ENCODE measurements at places on chromosomes 1 and 21. TPM values are rescaled to one million over a fixed set of nuclear protein-coding genes. Genes with fewer than 3 reads are reported as not detected.

The STIL gene
- total RNA-seq: 27.0 TPM

The RNU1-3 gene
- 3,042 TPM for total RNA-seq

The CYP4Z1 gene
- total RNA-seq: not detected

The BTBD8 gene
- total RNA-seq: 2.4 TPM

The RPS6KC1 gene
- total RNA-seq: 19.2 TPM

The CELA3B gene
- not detected for total RNA-seq

The TRIM67 gene
- 1.6 TPM for total RNA-seq

The L1TD1 gene
- 10.1 TPM for total RNA-seq

The SLC1A7 gene
- not detected for total RNA-seq

The GJC2 gene
- total RNA-seq: 0.65 TPM

The AKNAD1 gene
- 1.4 TPM for total RNA-seq

DNA sequence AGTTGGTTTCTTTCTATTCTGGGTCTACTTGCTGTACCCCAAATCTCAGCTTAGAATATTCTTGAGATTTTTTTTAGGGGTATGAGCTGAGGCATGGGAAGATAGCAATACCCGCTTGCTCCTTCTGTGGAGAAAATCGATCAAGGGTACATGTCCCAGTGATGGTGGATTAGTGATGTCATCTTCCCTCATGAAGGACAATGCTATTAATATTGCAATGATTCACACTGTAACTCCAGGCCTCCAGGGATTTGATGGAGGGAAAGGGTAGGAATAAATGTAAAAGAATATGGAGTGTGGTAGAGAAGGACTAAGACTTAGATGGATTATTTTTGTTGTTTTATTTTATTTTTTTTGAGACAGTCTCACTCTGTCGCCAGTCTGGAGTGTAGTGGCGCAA lies 47.4 kb downstream of the XCL1 start:
- H3K27me3 ChIP-seq: no peaks in the 10 kb centered on the region
- H3K27ac ChIP-seq: no peak overlapping the region
- no peak for DNase-seq

GRCh38 chr1:59703918-59704378 lies 110.8 kb upstream of the HOOK1 start:
- no peak overlapping the region for H3K27ac ChIP-seq
- no peaks in the 10 kb centered on the region for H3K36me3 ChIP-seq
- peaks cover 35% of the 10 kb centered on the region for H3K4me1 ChIP-seq
- no peak for DNase-seq
- no peaks in the 10 kb centered on the region for H3K27me3 ChIP-seq

DNA sequence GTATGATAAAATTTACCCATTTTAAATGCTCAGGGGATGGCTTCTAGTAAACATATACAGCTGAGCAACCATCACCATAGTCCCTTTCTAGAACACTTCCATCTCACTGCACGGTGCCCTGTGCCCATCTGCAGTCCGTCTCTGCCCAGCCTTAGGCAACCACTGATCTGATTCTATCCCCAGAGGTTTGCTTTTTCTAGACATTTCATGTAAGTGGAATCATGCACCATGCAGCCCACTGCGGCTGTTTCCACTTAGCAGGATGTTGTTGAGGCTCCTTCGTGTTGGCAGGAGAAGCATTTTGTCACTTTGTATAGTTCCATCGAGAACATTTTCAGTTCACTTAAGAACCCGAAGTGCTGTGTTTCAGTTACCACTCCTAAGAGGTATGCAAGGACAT lies 27.8 kb upstream of the VAMP3 start:
- H3K27ac ChIP-seq: no peak overlapping the region
- H3K4me1 ChIP-seq: no peaks in the 10 kb centered on the region
- no peaks in the 10 kb centered on the region for H3K27me3 ChIP-seq
- H3K36me3 ChIP-seq: peaks cover 9% of the 10 kb centered on the region
- no peak overlapping the region for H3K4me3 ChIP-seq

GRCh38 chr1:19179597-19180264 lies 30.3 kb downstream of the UBR4 start:
- no peaks in the 10 kb centered on the region for H3K27me3 ChIP-seq
- peaks cover 15% of the 10 kb centered on the region for H3K36me3 ChIP-seq
- no peaks in the 10 kb centered on the region for H3K4me1 ChIP-seq
- no peak for DNase-seq
- H3K4me3 ChIP-seq: no peak overlapping the region

- H3K27me3 ChIP-seq: no peaks in the 10 kb centered on the region
- no peak overlapping the region for H3K27ac ChIP-seq
- H3K36me3 ChIP-seq: no peaks in the 10 kb centered on the region
- H3K4me1 ChIP-seq: peaks cover 6% of the 10 kb centered on the region
- no peak overlapping the region for H3K4me3 ChIP-seq
- DNase-seq: no peak
Measured at GRCh38 chr21:37684547-37684946, 231.7 kb downstream of the KCNJ6 start.

DNA sequence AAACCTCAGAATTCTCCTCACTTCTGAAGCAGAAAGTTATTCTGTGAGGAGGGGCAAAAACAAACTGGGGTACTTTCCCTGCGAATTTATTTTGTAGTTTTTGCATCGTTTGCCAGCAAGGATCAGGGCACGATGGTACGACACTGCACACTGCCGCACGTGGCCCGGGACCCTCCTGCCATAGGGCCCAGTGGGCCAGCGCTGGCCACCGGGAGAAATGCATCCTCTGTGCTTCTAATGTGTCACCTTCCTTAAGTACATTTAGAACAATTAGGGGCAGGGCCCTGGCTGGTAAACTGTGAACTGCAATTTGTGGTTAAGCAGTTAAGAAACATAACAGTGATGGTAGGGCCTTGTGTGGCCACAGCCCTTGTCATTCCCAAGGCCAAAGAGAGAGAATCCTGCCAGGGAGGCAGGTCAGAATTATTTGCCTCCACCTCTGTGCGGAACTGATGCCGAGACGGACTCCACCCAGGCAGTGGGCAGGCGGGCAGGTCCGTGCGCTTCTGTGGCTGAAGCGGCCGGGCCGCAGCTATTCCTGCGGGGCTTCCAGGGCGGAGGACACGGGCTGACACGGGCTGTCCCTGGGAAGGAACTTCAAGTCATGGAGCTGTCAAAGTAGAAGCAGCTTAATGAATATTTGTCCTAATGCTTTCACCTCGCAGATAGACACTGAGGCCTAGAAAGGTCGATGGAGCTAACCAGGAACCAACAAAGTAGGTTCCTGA lies 12.5 kb downstream of the GPR137B start:
- H3K4me3 ChIP-seq: no peak overlapping the region
- H3K4me1 ChIP-seq: peaks cover 47% of the 10 kb centered on the region
- H3K36me3 ChIP-seq: no peaks in the 10 kb centered on the region

DNA sequence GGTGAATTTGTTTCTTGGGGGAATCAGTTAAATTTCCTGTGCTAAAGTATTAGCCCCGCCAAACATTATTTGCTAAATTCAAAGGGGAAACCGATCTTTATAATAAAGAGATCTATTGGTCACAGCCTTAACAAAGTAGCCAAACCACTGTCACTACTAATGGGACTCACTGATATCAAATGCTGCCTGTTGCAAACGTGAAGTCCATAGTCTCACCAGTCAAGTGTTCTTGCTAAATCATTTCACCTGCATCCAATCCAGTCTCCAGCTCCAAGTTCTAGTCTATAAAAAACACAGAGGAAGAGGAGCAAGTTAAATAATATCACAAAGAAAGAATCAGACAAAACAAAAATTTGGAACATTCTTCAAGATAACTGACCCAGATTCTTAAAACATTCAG lies 30.1 kb downstream of the SH3BGR start:
- H3K27ac ChIP-seq: no peak overlapping the region
- H3K27me3 ChIP-seq: no peaks in the 10 kb centered on the region
- no peak for DNase-seq
- no peaks in the 10 kb centered on the region for H3K4me1 ChIP-seq

GRCh38 chr1:39268112-39268581 lies 63.7 kb downstream of the MACF1 start:
- H3K27me3 ChIP-seq: no peaks in the 10 kb centered on the region
- DNase-seq: no peak
- peak overlapping the region; percentile 82 for H3K27ac ChIP-seq
- peak overlapping the region; percentile 64 for H3K4me3 ChIP-seq
- no peaks in the 10 kb centered on the region for H3K36me3 ChIP-seq

DNA sequence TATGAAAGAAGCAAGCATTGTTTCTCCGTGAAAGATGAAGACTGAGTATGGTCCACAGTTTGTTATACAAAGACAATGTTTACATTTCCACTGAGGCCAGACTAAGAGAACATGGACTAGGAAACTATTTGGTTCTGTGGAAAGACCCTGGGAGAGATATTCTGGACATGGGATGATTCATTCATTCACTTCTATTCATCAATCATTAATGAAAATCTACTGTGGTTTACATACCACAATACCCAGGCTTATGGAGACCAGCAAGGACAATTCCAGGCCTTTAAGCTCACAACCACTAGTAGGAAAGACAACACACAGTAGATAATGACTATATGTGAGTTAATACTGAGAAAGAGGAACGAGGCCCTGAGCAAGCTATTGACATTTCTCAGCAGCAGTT lies 125.4 kb downstream of the TBX15 start:
- no peak overlapping the region for H3K4me3 ChIP-seq
- H3K27me3 ChIP-seq: no peaks in the 10 kb centered on the region
- H3K36me3 ChIP-seq: no peaks in the 10 kb centered on the region
- DNase-seq: no peak

GRCh38 chr1:230170622-230171021 lies 103.6 kb downstream of the GALNT2 start:
- no peak overlapping the region for H3K4me3 ChIP-seq
- H3K4me1 ChIP-seq: peaks cover 35% of the 10 kb centered on the region
- no peaks in the 10 kb centered on the region for H3K36me3 ChIP-seq
- no peak overlapping the region for H3K27ac ChIP-seq

- peaks cover 2% of the 10 kb centered on the region for H3K27me3 ChIP-seq
- H3K36me3 ChIP-seq: no peaks in the 10 kb centered on the region
- peaks cover 5% of the 10 kb centered on the region for H3K4me1 ChIP-seq
- no peak for DNase-seq
- no peak overlapping the region for H3K27ac ChIP-seq
Measured at GRCh38 chr1:115219927-115220326, 118.1 kb downstream of the NGF start.

GRCh38 chr1:44661781-44662682 lies 12.2 kb downstream of the TMEM53 start:
- no peaks in the 10 kb centered on the region for H3K27me3 ChIP-seq
- H3K4me1 ChIP-seq: no peaks in the 10 kb centered on the region
- no peaks in the 10 kb centered on the region for H3K36me3 ChIP-seq
- DNase-seq: no peak

DNA sequence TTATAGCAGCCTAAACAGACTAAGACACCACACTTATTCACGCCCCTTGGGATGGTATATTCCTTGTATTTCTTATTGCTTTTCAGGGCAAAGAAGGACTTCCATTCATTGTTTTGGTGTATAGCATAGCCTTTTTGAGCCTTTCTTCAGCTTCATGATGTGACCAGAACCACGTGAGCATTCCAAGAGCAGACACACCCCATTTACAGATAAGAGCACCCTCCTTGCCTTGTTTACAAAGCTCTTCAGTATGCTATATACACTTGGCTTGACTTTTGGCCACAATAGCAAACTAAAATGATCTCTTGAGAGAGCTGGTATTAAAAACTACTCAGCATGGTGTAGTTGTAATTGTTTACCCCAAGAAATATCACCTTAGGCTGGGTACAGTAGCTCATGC lies 78.7 kb downstream of the PIK3R3 start:
- no peak overlapping the region for H3K4me3 ChIP-seq
- H3K36me3 ChIP-seq: peaks cover 31% of the 10 kb centered on the region
- H3K27ac ChIP-seq: no peak overlapping the region

DNA sequence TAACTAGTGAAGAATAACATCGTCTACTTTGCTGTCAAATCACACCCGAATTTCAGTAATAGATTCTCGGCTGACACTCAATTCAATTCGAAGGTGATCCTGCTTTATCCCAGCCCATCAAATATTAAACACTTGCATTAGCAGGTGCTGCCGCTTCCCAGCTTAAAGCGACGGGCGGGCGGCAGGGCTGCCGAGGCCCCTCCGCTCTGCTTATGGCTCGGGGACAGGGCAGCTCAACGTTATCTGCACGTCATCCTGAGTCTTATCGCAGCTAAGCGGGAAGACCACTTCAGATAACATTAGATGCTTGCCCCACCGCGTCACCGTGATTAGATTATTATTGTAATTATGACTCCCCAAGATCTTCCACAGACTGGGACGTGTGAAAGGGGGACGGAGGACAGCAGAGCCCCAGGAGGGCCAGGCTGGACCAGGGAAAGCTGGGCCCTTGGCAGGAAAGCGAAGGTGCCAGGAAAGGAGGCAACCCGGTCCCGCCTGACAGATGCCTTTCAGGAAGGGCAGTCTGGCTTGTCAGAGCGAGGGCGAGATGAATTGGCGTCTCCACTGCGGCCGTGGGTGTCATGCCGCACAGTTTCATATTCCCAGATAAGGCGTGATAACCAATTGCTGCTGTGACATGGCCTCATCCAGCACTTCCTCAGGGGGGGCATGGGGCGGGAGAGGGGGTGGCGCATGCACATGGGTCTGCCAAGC lies 37.0 kb downstream of the DMAP1 start:
- H3K4me1 ChIP-seq: peaks cover 21% of the 10 kb centered on the region
- DNase-seq: no peak
- no peaks in the 10 kb centered on the region for H3K27me3 ChIP-seq
- no peaks in the 10 kb centered on the region for H3K36me3 ChIP-seq

GRCh38 chr1:53738205-53739108 lies 507 bp downstream of the GLIS1 start:
- H3K4me1 ChIP-seq: no peaks in the 10 kb centered on the region
- H3K36me3 ChIP-seq: peaks cover 8% of the 10 kb centered on the region
- no peak overlapping the region for H3K27ac ChIP-seq
- peaks cover 91% of the 10 kb centered on the region for H3K27me3 ChIP-seq
- DNase-seq: no peak

DNA sequence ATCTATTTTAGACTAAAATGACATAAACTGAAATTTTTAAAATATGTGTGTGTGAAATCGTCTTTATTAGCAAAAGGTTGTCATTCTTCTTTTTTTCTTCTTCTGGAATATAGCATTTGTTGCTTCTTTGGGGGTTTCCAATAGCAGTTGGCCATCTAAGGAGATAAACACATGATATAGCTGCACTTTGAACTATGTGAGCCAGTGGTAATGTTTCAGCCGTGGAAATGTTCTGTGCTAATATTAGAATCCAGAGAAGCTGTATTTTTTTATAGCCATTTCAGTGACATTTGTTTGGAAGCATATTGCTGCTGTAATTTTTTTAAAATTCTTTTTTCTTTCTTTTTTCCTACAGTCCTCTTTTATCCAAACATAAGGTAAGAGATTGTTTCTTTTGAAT lies 75.1 kb downstream of the CNST start:
- no peak overlapping the region for H3K27ac ChIP-seq
- H3K27me3 ChIP-seq: no peaks in the 10 kb centered on the region
- DNase-seq: no peak
- H3K36me3 ChIP-seq: peaks cover 18% of the 10 kb centered on the region

GRCh38 chr1:61138921-61139774 lies 56.8 kb downstream of the NFIA start:
- no peaks in the 10 kb centered on the region for H3K36me3 ChIP-seq
- DNase-seq: no peak
- no peaks in the 10 kb centered on the region for H3K4me1 ChIP-seq
- no peaks in the 10 kb centered on the region for H3K27me3 ChIP-seq

DNA sequence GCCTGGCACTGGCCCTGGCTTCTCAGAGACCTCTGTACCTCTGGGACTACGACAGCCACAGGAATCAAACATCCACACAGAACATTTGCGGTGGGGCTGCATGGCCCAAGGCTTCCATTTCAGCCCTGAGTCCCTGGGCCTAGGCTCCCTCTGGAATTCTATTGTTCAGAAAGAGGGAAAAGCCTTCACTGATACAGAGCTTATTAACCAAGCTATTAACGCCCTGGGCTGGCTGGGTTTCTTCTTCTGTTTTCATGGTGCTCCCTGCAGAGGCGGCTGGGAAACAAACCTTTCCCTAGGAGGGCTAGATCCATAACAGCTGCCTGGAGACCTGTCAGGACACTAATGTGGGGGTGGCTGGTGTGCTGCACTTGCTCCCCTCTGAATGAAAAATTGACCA lies 88.2 kb downstream of the KAZN start:
- DNase-seq: no peak
- no peak overlapping the region for H3K27ac ChIP-seq
- peaks cover 27% of the 10 kb centered on the region for H3K4me1 ChIP-seq
- H3K36me3 ChIP-seq: no peaks in the 10 kb centered on the region
- no peaks in the 10 kb centered on the region for H3K27me3 ChIP-seq

Data from neural crest cell (in vitro differentiated cells).